CD4-positive, alpha-beta memory T cell (primary cell): ENCODE measurements at places on chromosomes 4 and X. TPM values are rescaled to one million over a fixed set of nuclear protein-coding genes. Genes with fewer than 3 reads are reported as not detected.

MAGEA4 gene
- not detected for total RNA-seq

GAGE13 gene
- total RNA-seq = not detected

HTR2C gene
- not detected for total RNA-seq

- DNase-seq = no peak
- no peaks in the 10 kb centered on the region for H3K36me3 ChIP-seq
- H3K4me1 ChIP-seq = no peaks in the 10 kb centered on the region
- H3K27me3 ChIP-seq = no peaks in the 10 kb centered on the region
Measured at GRCh38 chr4:114519368-114519767, 79.2 kb upstream of the UGT8 start.

- DNase-seq = no peak
- H3K27ac ChIP-seq = no peak overlapping the region
- no peaks in the 10 kb centered on the region for H3K27me3 ChIP-seq
- no peaks in the 10 kb centered on the region for H3K4me1 ChIP-seq
- H3K36me3 ChIP-seq = no peaks in the 10 kb centered on the region
Measured at GRCh38 chr4:124121461-124121971, 591.0 kb downstream of the ANKRD50 start.

- H3K27ac ChIP-seq = no peak overlapping the region
- no peak overlapping the region for H3K4me3 ChIP-seq
- no peak for DNase-seq
- H3K27me3 ChIP-seq = no peaks in the 10 kb centered on the region
- H3K4me1 ChIP-seq = no peaks in the 10 kb centered on the region
Measured at GRCh38 chrX:52585892-52586291, 68.8 kb downstream of the SSX7 start.

DNA sequence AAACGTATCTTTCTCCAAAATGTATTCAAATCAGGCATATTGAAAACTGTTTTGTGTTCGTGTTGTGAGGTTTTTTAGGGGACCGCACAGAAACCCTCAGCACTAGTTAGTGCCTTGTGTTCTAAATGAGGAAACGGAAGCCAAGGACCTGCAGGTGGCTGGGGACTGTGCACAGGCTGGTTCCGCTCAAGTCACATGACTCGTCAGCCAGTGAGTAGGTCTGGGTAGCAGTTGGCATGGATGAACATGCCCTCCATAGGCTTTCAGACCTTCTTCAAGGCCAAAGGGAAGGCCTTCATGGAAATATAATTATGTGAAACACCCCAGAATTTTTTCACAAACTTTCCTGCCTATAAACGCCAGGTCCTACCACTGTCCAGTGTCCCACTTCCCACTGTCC lies 1.3 kb upstream of the F11 start:
- no peak for DNase-seq
- H3K4me3 ChIP-seq = no peak overlapping the region
- H3K4me1 ChIP-seq = no peaks in the 10 kb centered on the region

DNA sequence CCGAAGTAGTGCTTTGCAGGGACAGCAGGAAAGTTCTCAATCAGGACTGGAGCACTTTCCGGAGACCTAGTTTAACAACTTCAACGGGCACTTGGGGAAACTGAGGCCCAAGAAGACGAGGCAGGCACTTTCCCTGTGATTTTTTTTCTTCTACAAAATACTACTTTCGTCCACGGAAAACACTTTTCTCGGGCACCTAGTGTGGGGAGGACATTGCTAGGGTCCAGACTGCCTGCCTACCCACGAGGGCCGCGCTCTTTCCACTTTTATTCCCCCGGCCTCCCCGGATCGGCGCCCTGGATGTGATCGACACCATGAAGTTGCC lies 125.4 kb upstream of the CXorf66 start:
- H3K4me1 ChIP-seq = peaks cover 5% of the 10 kb centered on the region
- no peak overlapping the region for H3K27ac ChIP-seq
- no peaks in the 10 kb centered on the region for H3K36me3 ChIP-seq

DNA sequence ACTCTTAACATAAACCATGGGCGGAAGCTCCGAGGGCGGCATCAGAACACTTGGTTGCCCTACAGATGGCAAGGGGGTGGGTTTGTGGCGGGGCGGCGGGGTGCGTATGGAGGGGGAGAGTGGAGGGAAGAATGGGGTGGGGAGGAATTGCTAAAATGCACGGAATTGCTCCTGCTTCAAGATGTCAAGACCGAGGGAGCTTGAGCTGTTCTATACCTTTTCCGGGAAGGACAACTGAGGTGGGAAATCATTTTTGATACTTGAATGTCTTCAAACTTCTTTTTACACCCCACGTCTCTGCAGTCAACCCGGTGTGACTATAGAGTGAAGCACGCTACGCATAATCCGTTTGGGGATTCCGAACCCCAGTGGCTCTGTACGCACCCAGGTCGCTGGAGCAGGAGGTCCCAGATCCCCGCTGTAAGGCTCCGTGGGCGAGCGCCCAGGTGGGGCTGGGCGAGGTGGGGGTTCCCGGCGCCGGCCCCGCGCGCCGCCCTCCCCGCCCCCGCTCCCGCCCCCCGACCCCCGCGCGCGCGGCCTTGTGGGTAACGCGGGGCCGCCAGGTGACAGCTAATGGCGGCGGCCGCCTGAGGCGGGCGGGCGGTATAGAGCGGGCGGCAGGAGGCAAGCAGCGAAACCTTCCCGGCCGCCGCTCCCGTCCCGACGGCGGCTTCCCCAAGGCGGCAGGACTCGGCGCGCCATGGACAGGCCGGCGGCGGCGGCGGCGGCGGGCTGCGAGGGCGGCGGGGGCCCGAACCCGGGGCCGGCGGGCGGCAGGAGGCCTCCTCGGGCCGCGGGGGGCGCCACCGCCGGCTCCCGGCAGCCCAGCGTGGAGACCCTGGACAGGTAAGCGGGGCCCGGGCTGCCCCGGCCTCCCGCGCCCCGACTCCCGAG lies at the start of gene MTMR1:
Gene MTMR1, plus strand, starts transcription at position 566 of the 894 bp plus-strand sequence. Its CDS starts 135 bp downstream, at position 701.
- peak within 1 kb of the TSS; percentile 71 for H3K27ac ChIP-seq
- no peaks in the 10 kb centered on the region for H3K27me3 ChIP-seq
- no peaks in the 10 kb centered on the region for H3K36me3 ChIP-seq
- H3K4me1 ChIP-seq = peaks cover 82% of the 10 kb centered on the region
- peak; percentile 58 for DNase-seq
